ENCODE measurements at places on chromosomes 4 and X. TPM values are rescaled to one million over a fixed set of nuclear protein-coding genes. Genes with fewer than 3 reads are reported as not detected.

GRCh38 chr4:1819284-1819683, 26.2 kb downstream of the FGFR3 start:
- no peak for DNase-seq

DNA sequence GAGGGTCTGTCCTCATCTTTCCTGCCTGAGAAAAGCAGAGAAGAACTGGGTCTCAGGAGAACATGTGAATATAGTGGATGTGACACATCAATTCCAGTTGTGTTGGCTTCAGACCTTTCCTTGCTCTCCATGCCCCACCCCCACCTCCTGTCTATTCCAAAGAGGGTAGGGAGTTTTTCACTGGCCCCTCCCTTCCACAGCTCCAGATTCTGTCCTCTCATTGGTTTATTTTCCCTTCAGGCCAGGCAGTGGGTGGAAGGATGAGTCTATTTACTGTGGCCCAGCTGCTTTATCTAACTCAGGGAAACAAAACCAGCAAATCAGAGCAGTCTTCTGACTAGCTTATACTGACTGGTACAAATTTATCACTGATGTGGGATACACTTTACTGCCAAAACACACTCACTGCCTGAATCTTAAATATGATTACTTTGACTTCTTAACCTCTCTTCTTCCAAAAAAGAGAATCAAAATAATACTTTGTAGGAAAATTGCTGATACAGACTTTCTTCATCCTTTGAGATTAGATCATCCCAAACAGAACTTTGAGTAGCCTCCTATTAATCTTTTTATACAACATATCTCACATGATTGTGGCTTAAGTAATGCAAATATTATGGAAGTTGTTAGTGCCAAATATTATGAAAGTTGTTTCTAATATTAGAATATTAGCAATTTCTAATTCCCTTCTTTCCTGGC, 221.2 kb downstream of the MID1 start:
- DNase-seq = no peak

The P2RY4 gene
- 0.40 TPM for total RNA-seq

GRCh38 chr4:67762086-67762485, 7.9 kb upstream of the GNRHR start:
- DNase-seq = no peak

GRCh38 chr4:23728393-23728792, 161.5 kb downstream of the PPARGC1A start:
- no peak for DNase-seq

GRCh38 chr4:55871299-55871800, 17.9 kb downstream of the EXOC1 start:
- DNase-seq = no peak

DNA sequence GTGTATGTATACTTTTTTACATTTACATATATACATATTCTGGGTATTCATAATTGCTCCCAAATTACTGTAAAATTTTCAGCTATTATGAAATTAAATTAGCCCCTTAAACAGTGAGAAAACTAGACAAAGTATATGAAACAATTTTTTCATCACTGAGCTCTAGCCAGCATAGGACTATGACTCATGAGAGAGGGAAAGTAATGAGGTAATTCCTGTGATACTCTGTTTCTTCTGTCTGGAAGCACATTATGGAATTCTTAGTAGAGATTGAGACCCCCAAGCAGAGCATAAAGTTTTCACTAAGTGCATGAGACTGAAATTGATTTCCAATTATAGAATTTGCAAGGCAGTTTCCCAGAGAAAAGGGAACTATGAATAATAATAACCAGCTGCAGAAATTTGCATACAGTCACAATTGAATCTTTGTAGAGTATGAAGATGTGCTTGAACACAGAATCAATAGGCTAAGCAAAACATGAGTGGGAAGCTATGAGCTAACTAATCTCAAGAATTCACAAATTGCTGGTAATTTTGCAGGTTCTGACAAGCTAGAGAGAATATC, 779.3 kb downstream of the ARAP2 start:
- DNase-seq = no peak

The MAP7D2 gene
- 0.17 TPM for total RNA-seq

The POU4F2 gene
- not detected for total RNA-seq

- no peak for DNase-seq
Measured at GRCh38 chrX:107730298-107730655, 45.3 kb downstream of the TSC22D3 start.

DNA sequence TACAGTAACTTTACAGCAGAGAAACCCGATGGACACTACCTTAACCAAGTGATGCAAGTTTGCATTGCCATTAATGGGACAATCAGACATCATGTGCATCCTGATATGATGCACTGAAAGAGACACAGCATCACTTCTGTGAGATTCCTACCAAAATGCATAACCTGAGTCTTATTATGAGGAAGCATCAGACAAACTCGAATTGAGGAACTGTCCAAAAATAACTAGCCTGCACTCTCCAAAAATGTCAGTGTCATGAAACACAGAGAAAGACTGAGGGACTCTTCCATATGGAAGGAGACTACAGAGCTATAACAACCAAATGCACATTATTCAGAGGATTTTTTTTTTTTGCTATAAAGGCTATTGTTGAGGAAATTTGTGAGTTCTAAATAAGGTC, 66.6 kb upstream of the IQSEC2 start:
- DNase-seq = no peak

DNA sequence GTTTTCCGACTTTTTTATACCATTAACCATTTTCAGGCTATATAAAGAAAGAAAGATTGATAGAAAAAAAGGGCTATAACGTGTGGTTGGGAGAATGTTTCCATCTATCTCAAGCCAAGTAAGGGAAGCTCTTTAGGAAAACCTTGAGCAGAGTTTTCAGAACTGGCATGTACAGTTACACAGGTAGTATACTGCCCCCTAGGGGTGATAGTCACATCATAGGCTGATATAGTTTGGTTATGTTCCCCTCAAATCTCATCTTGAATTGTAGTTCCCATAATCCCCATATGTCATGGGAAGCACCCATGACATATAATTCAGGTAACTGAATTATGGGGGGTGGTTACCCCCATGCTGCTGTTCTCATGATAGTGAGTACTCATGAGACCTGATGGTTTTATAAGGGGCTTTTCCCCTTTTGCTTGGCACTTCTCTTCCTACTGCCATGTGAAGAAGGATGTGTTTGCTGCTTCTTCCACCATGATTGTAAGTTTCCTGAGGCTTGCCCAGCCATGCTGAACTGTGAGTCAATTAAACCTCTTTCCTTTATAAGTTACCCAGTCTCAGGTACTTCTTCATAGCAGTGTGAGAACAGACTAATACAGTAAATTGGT, 186.8 kb downstream of the TMA16 start:
- no peak for DNase-seq

The CCDC149 gene
- not detected for total RNA-seq

The IL21 gene
- total RNA-seq = 0.50 TPM

DNA sequence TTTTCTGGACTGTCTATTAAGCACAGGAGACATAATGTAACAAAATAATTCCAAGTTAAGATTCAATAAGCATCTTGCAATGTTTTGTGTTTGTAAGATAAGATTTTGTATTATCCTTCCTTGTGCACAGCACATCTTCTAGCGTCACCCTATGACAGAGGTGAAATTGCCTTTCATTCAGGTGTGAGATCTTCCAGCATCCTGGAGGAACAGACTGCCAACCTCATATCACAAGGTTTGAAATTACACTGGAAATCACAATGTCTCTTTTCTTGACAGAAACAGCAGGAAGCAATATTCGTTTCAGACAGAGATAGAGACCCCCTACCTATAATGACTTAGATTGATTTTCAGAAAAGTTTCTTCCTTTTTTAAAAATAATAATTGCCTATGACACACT, 668.6 kb downstream of the GABRG1 start:
- DNase-seq = no peak

- no peak for DNase-seq
Measured at GRCh38 chr4:68718447-68719074, 48.1 kb upstream of the UGT2B15 start.

DNA sequence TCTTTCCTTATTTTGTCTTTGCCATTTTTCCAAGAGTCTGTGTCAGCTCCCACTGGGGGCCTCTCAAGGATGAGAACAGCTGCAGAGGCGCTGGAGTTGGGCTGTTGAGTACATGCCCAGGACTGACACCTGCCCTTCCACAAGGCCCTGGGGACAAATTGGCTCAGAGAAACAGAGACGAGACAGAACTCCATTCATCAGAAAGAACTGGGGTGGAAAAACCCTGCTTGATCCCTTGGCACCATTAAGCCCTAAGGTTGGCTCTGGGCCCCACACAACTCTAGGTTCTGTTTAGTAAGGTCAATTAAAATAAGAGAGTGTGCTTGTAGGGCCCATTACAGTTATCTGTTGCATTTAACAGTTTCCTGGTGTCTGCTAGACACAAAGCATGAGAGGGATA, 63.6 kb downstream of the DCX start:
- no peak for DNase-seq

DNA sequence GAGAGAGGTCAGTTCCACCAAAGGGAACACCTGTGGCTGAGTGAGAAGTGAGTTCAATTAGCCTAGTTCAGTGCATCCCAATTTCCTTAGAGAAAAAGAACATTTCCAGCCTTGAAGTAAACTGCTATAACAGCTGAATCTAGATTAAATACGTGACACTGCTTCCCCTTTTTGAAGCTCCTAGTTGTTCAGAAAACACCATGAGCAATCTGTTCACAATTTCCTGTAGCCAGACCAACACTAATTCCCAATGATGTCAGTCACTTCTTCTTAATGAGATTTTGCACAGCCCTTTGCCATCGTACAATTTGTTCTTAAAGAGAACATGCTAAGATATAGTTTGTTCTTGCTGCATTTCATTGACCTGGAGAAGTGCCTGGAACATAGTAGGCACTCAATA, 144.6 kb upstream of the EDNRA start:
- no peak for DNase-seq

The SMPX gene
- total RNA-seq = not detected

The PAGE2B gene
- not detected for total RNA-seq

GRCh38 chr4:52201715-52202114, 150.6 kb downstream of the SPATA18 start:
- DNase-seq = no peak

The TMPRSS11A gene
- total RNA-seq = not detected

DNA sequence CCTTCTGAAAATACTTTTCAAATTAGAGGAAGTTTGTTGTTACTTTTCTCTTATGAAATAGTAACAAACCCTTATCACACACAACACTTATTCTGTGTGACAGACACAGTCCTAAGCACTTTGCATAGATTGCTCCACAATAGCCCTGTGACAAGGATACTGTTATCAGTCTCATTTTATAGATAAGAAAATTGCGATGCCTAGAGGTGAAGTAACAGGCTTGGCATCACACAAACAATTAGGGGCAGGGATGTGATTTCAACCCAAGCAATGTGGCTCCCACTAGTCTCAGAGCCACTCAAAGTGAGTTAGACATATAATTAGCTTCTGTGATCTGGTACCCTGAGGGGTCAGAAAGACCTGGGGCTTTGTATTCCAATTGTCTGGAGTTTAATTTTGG, 339.9 kb downstream of the FBXO8 start:
- DNase-seq = no peak

The PRDX4 gene
- 62.2 TPM for total RNA-seq

The SATL1 gene
- total RNA-seq = not detected

- no peak for DNase-seq
Measured at GRCh38 chr4:112289407-112290253, 3.9 kb upstream of the TIFA start.

GRCh38 chrX:151871244-151871643, 41.4 kb upstream of the MAGEA4 start:
- no peak for DNase-seq

GRCh38 chr4:38921151-38921550, 53.5 kb downstream of the FAM114A1 start:
- DNase-seq = no peak

The F8A2 gene
- not detected for total RNA-seq

The RHOXF1 gene
- total RNA-seq = not detected

The RADX gene
- total RNA-seq = 7.6 TPM

DNA sequence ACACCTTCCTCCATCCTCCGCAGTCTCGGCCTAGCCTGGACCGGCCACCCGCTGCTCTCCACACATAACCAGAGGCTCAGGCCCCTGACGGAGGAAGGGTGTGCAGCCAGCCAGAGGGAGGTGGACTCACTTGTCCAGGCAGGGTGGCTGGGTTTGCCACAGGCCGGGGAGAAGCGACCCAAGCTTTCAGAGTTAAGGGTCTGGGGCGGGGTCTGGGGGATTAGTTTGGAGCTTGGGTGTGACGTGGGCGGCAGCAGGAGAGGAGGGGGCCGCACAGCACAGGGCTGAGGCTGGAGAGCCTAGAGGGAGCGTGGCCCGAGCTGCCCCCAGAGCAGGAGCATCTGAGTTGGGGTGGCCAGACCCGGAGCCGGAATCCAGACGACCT, 22.4 kb upstream of the CPLX1 start:
- DNase-seq = no peak

The EDNRA gene
- total RNA-seq = not detected

- no peak for DNase-seq
Measured at GRCh38 chr4:90584051-90584450, 456.9 kb downstream of the CCSER1 start.

The MAOB gene
- not detected for total RNA-seq

The SYTL5 gene
- not detected for total RNA-seq

The VSIG1 gene
- not detected for total RNA-seq

DNA sequence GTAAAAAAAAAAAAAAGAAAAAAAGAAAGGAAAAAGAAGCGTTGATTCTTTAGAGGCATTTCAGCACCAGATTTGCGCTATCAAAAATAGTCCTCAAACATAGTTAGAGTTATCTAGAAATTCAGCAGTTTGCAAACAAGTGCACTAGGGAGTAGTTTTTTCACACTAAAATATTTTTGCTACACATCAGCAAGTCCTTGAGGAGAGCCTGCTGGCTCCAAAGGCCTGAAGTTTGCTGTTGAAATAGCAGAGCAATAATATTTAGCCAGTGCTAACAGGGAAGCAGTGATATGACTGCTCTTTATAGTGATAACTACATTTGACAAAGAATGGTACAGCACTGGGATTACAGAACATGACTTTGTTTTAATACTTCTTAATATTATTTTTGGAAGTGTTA, 472.2 kb downstream of the PCDH7 start:
- no peak for DNase-seq

- DNase-seq = no peak
Measured at GRCh38 chr4:48604527-48604926, 114.5 kb downstream of the ZAR1 start.

The GPM6B gene
- total RNA-seq = not detected

DNA sequence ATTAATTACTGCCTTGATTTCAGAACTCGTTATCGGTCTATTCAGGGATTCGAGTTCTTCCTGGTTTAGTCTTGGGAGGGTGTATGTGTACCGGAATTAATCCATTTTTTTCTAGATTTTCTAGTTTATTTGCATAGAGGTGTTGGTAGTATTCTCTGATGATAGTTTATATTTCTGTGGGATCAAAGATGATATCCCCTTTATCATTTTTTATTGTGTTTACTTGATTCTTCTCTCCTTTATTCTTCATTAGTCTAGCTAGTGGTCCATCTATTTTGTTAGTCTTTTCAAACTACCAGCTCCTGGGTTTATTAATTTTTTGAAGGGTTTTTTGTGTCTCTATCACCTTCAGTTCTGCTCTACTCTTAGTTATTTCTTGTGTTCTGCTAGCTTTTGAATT, 32.1 kb downstream of the CDX4 start:
- DNase-seq = no peak

All from natural killer cell treated with Interleukin-12 subunit alpha and Interleukin-12 subunit beta and Interleukin-15 and Interleukin-18, amount 100 ng/mL, for 72 hours (primary cell).